ENCODE measurements at places on chromosomes 2 and 18.

DNA sequence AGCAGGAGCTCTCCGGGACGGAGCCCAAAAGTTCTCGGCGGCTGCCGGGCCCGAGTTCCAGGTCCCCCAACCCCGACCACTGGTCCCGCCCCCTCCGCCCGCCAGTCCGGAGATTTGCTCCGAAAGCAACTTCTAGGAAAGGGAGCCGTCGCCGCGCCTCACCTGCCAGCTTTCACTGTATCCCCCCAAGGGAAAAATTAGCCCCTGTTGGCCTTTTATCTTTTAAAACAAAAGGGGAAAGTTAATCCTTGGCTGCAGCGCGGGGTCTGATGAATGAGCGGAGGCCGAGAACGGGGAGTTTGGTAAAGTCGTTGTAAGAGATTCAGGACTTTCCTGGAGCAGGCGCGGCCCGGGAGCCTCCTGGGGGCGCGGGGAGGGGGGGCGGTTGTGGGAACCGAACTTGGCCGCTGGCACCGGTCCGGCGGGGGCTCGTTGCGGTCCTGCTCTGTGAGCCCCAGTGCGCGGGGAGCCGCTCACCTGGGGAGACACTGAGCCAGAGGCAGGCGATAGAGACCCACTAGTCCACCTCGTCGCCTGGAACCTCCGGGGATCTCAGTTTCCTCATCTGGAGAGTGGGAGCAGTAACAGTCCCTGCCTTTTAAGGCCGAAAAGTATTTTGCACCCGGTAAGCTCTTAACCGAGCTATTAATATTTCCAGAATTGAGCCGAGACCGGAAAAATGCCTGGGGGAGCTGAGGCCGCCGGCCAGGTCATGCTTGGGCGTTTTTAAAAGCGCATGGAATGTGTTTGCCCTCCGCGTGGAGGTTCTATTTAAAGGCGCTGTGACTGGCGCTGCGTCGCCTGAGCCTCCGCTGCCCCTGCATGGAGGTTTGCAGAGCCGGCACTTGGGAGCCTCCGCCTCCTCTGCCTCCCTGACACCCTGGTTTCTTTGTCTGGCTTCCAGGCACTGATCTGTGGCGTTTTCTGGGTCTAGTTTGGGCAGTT is 1.1 kb downstream of the EFHD1 start:
- no peaks in the 10 kb centered on the region for H3K36me3 ChIP-seq
- H3K27ac ChIP-seq: peak overlapping the region; percentile 99
- H3K4me3 ChIP-seq: peak overlapping the region; percentile 78

GRCh38 chr2:233093166-233093448 is 33.0 kb downstream of the INPP5D start:
- no peaks in the 10 kb centered on the region for H3K4me1 ChIP-seq
- H3K36me3 ChIP-seq: no peaks in the 10 kb centered on the region
- no peak for DNase-seq
- no peaks in the 10 kb centered on the region for H3K27me3 ChIP-seq
- H3K27ac ChIP-seq: no peak overlapping the region

DNA sequence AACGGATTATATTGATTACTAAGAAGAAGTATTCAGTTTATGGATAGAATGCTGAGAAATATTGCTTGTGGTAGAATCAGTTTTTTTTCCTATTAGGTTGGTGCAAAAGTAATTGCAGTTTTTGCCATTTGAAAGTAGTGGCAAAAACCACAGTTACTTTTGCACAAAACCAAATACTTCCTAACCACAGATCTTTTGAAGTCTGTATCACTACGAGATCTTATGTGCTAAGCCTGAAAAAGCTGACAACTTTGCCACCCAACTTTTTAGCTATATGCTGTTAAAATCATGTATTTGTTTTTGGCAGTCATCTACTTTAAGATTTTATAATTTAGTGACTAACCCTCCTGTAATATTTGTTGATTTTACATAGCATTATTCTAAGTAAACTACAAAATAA is 24.6 kb downstream of the DNAJC10 start:
- no peak for DNase-seq
- no peaks in the 10 kb centered on the region for H3K4me1 ChIP-seq
- H3K4me3 ChIP-seq: no peak overlapping the region
- H3K27ac ChIP-seq: no peak overlapping the region

GRCh38 chr18:25672490-25672889 is 320.5 kb upstream of the ZNF521 start:
- H3K27ac ChIP-seq: no peak overlapping the region
- DNase-seq: no peak
- no peaks in the 10 kb centered on the region for H3K4me1 ChIP-seq
- H3K27me3 ChIP-seq: no peaks in the 10 kb centered on the region
- H3K4me3 ChIP-seq: no peak overlapping the region

- H3K4me3 ChIP-seq: no peak overlapping the region
- H3K36me3 ChIP-seq: no peaks in the 10 kb centered on the region
- H3K4me1 ChIP-seq: no peaks in the 10 kb centered on the region
- no peak overlapping the region for H3K27ac ChIP-seq
- no peaks in the 10 kb centered on the region for H3K27me3 ChIP-seq
Measured at GRCh38 chr18:73316513-73316912, 448.7 kb upstream of the NETO1 start.

DNA sequence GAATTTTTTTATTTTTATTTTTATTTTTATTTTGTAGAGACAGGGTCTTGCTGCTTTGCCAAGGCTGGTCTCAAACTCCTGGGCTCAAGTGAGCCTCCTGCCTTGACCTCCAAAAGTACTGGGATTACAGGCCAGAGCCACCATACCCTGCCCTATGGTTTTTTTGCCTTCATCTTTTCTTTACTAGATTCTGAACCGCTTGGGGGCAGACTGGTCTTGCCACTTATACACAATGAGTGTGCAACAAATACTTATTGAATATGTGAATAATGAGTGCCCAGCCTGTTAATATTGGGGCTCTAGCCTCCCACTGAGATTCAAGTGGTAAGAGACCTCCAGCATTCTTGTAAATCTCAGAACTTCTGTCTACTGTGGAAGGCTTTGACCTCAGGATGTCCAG is 3.9 kb downstream of the NCK2 start:
- no peak for DNase-seq
- no peak overlapping the region for H3K4me3 ChIP-seq
- H3K27ac ChIP-seq: no peak overlapping the region
- H3K27me3 ChIP-seq: no peaks in the 10 kb centered on the region
- no peaks in the 10 kb centered on the region for H3K36me3 ChIP-seq

DNA sequence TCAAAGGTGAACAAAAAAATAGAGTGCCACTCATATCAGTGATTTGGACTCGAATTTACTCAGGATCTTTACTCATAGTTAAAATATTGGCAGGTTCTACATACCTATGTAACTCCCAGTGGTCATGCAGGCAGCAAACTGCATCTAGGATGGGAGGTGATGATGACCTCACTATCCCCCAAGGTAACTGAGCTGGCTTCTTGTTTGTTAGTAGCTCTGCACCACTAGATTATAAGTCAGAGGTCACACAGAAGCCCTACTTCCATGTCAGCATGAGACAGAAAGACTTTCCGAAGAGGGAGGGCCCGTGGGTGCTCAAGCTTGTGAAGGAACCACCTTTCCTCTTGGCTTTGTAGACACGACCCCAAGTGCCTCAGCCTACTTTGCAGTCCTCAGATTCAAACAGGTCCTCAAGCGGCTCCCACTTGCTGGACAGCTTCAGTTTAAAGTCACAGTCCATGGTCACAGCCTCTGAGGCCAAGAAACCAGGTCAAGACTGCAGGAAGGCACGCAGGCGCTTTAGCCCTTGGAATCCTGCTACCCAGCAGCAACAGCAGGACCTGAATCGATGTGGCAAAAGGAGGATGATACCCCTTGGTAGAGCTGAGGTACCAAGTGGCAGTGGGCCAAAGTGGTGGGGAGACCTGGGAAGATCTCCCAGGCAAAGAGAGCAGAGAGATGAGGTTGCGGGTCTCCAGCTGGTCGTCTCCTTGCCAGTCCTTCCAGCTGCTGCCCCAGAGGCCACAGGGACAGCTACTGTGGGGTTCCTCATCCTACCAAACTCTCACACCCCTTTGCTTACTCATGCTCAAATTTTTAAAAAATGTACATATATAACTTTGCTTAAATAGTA is 4.3 kb downstream of the NTSR2 start:
- no peaks in the 10 kb centered on the region for H3K36me3 ChIP-seq
- no peak overlapping the region for H3K4me3 ChIP-seq
- DNase-seq: no peak
- H3K4me1 ChIP-seq: peaks cover 2% of the 10 kb centered on the region
- no peaks in the 10 kb centered on the region for H3K27me3 ChIP-seq
- H3K27ac ChIP-seq: no peak overlapping the region

DNA sequence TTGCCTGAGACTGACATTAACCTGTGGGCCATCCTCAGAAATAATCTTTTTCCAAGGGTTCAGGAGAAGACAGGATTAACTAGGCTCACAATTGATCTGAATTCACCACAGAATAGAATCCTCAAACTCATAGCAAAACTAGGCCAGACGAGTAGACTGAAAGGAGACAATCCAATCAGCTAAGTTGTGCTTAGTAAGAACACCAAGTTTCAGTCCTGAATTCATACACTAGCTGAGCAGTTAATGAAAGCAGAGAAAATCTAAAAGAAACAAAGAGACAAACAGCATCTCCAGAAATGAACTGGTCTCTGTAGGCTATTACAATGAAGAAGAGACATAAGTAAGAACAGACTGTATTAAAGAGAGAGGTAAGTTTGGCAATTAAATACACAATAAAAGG is 89.5 kb downstream of the GORASP2 start:
- no peaks in the 10 kb centered on the region for H3K27me3 ChIP-seq
- H3K36me3 ChIP-seq: peaks cover 26% of the 10 kb centered on the region
- no peak overlapping the region for H3K4me3 ChIP-seq
- no peaks in the 10 kb centered on the region for H3K4me1 ChIP-seq
- H3K27ac ChIP-seq: no peak overlapping the region

DNA sequence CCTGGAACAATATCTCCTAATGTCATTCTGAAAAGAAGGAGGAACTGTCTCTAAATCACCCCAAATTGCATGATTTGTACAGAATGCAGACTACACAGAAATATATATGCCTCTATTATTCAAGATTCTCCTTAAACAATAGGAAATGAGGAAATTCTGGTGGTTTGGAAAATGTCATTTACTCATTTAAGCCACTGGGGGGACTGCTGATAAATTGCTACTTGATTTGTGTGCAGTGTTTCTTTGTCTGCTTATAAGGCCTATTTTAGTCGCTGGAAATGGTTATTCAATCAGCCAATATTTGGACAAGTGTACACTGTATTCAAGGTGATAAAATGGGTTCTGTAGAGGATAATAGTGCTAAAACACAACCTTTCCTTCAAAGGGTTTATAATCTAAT is 801.9 kb upstream of the CELF4 start:
- H3K27me3 ChIP-seq: no peaks in the 10 kb centered on the region
- no peaks in the 10 kb centered on the region for H3K36me3 ChIP-seq
- H3K4me3 ChIP-seq: no peak overlapping the region
- DNase-seq: no peak
- no peak overlapping the region for H3K27ac ChIP-seq

- H3K27ac ChIP-seq: no peak overlapping the region
- H3K4me1 ChIP-seq: no peaks in the 10 kb centered on the region
- no peak for DNase-seq
Measured at GRCh38 chr18:47997338-47997780, 66.9 kb upstream of the SMAD2 start.

DNA sequence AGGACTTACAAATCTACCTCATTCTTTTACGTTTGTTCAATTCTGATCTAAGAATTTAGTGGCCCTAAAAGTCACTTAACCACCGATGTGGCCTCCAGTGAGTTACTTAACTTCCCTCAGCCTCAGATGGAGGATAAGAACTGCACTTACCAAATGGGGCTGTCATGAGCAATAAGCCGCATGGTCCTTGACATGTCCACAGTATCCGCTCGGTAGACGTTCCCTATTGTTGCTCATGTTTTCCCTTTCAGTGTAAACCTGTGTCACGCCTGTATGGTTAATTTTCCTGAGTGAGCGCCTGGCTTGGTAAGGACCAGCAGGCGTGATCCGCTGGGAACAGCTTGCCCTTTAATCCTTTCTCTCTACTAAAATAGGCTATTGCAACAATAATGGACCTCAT is 20.3 kb downstream of the SEC11C start:
- no peaks in the 10 kb centered on the region for H3K36me3 ChIP-seq
- H3K27ac ChIP-seq: no peak overlapping the region
- DNase-seq: no peak
- H3K4me1 ChIP-seq: no peaks in the 10 kb centered on the region

DNA sequence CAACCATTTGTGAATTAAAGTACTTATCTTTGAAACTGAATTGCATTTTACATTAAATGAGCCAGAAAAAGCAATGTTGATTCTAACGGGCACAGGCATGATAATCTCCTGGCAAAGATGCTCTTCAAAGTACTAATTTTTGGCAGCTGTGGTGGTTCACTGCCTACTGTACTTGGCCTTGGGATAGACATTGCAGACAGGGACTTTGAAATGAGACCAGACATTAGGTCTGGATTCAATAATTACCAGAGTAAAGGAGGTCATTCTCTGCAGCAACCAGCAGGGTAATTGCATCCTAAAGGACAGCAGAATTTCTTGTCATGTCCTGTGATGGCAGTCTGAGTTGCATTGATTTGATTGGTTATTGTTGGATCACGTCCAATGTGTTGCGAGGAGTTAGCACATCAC is 986.5 kb downstream of the TDRD15 start:
- no peaks in the 10 kb centered on the region for H3K36me3 ChIP-seq
- no peaks in the 10 kb centered on the region for H3K4me1 ChIP-seq
- DNase-seq: no peak
- no peaks in the 10 kb centered on the region for H3K27me3 ChIP-seq

DNA sequence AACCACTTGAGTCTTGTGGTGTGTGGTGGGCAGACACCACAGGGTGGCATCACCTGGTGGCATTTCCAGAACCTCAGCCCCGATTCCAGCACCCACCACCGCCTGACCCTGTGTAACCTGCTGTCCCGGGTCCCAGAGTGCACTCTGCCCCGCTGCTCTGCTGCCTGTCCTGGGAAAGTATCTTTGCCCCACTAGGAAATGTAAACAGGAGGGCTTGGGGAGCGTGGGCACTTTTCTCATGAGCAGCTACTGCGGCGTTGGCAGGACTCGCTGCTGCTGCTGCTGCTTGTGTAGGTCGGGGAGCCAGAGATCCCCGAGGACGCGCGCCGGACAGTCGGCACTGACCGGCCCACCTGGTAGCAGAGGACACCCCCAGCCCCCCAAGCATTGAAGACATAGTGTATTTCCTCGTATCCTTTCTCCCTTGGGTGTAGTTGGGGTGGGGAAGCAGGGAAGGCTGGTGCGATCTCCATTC is 13.4 kb downstream of the DTYMK start:
- no peak overlapping the region for H3K27ac ChIP-seq
- H3K4me1 ChIP-seq: no peaks in the 10 kb centered on the region
- no peaks in the 10 kb centered on the region for H3K27me3 ChIP-seq
- no peak overlapping the region for H3K4me3 ChIP-seq

Measured in ascending aorta (tissue), 2 donors.